ENCODE measurements at places on chromosomes 12 and 14.

- DNase-seq, result no peak
Observed at GRCh38 chr12:109539508-109539907, 33.8 kb downstream of the MMAB start.

DNA sequence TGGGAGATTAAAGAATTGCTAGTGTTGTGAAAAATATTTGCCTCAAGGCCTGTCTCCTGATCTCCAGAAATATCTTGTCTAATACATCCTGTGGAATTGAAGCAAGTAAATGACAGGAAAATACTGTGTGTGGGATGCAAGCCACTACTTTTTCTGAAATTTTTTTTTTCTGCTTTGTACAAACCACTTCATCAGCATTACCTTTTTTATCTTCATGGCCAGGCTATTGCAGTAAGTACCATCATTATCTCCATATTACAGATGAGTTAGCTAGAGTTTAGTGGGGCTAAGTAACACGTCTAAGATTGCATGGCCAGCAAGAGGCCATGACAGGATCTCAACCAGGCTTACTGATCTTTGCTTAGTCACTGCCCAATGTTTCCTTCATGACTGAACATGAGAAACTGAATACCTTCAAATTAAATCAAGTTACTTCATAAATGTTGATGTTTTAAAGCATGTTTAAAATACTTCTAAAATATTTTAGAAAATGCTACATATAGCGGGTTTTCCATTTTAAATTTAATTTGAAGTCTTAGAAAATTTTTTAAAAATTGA lies 273.7 kb downstream of the SLC6A15 start:
- DNase-seq, result no peak

GRCh38 chr14:102507081-102507856 lies 2.3 kb downstream of the ANKRD9 start:
- DNase-seq, result no peak

- DNase-seq, result no peak
Observed at GRCh38 chr12:105212438-105212837, 23.5 kb downstream of the APPL2 start.

DNA sequence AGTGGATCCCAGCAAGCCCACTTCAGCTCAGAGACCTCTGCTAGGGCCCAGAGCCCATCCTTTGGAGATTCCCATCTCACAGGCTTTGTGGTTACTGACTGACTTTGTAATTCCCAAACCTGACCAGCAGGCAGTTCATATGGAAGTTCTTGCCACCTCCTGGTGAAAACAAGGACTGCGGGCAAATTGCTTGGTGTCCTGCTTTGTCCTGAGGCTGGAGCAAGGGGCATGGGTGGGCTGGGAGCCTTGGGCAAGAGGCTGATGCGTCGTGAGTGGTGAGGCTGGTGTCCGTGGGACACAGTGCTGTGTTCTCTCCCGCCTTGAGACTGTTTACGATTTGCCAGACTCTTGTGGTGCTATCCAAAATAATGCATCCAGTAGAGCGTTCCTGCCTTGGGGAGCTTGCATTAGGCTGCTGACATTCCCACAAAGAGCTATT lies 91.0 kb downstream of the LRRC74A start:
- peak; percentile 59 for DNase-seq

GRCh38 chr12:104699489-104700190 lies 242.9 kb downstream of the CHST11 start:
- DNase-seq, result no peak

DNA sequence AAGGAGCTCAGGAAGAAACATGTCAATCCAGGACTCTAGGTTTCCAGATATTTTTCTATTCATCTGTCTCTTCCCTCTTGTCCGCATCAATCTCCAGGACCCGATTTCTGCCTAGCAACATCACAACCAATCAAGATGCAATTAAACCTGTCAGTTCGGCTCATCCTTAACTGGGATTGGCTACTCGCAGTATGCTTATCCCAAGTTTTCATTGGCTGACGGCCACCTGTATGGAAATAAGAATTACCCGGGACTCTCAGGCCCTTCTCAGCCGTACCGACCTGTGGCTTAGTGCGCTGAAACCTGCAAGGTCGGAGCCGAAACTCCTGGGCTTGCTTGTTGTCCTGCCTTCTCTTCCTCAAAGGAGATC lies 20.4 kb upstream of the ATP5MC2 start:
- peak; percentile 35 for DNase-seq

GRCh38 chr14:87990682-87991081 lies 2.3 kb downstream of the GALC start:
- no peak for DNase-seq

DNA sequence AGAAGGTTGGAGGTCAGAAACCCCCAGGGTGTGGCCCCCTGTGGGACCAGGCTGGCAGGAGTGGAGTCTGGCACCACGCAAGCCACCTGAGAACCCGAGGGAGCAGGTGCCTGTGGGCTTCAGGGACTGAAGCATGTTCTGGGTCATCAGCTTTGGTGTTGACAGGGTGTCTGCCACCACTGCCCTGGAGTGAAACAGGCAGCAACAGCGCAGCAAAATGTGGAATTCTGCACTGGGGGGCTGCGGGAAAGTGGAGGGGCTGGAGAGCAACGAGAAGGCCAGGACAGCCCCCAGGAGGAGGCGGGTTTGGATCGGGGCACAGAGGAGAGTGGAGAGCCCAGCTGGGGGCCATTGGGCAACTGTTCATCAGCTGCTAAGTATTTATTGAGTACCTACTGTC lies 15.9 kb downstream of the PHETA1 start:
- DNase-seq, result no peak

DNA sequence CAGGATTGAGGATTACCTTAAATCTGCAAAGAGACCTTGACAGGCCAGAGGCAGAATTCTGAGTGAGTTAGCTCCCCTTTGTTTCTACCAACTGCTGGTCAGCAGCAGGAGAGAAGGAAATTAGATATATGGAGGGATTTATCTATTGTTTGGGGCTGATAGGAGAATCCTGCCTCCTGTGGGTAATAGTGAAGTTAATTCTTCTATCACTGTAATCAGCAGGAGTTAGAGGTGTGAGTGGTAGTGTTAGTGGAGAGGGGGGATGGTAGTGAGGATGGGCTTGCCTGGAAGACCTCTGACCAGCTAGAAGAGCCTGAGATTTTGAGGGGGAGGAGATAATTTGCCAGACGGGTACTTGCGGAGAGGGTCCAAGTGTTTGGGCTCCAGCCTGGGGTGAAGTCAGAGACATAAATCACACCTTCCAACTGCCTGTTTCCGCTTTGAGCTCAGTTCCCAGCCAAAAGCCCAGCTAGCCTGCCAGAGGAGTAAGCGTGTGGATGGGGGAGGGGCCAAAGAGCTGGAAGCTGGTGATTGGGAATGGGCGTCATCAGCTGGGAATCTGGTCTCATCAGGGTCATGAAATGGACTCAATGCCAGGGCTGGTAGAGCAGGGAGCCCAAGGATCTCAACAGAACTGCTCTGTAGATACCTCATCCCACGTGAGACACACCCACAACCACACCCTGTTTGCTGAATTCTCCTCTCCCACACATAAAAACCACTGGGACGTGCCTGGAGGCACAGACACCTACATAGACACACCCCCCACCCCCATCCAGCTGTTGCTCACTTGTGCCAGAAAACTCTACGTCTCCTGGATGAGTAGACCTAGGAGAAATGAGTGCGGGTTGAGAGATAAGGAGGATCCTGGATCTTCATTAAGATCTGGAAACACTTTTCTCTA lies 13.1 kb upstream of the ITGA5 start:
- no peak for DNase-seq

DNA sequence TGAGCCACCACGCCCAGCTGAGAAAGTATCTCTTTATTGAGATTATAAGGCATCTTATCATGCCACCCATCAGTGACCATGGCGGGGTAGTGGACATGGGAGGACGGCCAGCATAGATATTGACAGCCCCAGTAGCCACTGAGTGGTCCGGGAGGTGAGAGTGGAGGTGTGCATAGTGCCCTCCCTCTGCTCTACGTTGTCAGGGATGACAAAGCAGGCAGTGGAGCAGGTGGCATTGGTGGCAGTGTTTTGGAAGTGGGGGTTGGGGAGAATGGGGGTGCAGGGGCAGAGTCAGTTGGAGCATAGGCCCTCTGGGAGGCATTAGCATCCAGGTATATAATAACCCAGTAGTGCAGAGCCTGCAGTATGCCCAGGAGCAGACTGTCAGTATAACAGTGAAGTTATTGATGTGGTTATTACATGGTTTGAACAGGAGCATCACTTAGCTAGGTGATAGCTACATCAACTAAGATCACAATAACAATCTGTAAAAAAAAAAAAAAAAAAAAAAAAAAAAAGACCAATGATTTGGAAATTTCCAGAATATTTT lies 41.1 kb downstream of the GNG2 start:
- no peak for DNase-seq
